ENCODE measurements at places on chromosomes 1 and 21. TPM values are rescaled to one million over a fixed set of nuclear protein-coding genes. Genes with fewer than 3 reads are reported as not detected.

DNA sequence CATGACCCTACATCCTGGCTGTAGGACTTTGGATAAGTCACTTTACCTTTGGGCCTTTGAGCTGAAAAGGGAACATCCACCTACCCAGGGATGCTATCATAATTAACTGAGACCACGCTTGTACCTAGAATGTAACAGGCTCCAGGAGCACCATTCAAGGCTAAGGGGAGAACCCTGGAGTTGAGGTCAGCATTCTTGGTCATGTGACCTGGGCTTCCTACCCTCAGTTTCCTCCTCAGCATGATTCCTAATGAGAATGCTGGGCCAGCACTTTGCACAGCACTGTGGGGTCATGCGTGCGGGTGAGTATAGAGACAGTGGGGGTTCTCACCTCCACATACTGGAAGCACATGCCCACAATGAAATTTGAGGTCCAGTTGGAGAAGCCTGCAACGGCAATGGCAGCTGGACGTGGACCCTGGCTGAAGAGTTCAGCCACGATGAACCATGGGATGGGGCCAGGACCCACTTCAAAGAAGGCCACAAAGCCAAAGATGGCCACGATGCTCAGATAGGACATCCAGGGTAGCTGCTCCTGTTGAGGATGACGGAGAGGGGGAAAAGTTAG is 31.3 kb downstream of the SLC2A1 start:
- H3K27ac ChIP-seq = no peak overlapping the region
- H3K4me3 ChIP-seq = no peak overlapping the region
- H3K4me1 ChIP-seq = no peaks in the 10 kb centered on the region
- no peak for DNase-seq

DNA sequence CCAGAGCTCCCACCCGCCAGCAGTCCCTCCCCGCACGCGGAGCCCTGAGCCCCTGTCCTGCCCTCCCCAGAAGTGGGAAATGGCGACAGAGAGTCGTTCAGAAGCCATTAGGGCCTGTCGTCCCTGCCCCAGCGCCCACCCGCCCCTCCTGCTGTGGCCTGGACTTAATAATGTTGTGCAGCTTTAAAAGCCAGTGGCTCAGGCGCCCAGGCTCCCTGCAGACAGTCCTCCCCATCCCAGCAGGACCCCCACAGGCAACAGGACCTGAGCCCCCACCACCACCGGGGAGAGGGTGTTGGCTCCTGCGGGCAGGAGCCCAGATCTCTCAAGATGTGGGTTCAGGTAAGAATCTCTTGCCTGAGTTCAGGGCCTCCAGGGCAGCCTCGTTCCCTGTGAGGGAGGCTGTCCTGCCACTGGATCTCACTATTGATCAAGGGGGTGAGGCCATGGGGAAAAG is 125.3 kb upstream of the RUNX3 start:
- H3K36me3 ChIP-seq = no peaks in the 10 kb centered on the region
- no peak for DNase-seq
- no peak overlapping the region for H3K4me3 ChIP-seq

The RBP7 gene
- total RNA-seq = 7.6 TPM

DNA sequence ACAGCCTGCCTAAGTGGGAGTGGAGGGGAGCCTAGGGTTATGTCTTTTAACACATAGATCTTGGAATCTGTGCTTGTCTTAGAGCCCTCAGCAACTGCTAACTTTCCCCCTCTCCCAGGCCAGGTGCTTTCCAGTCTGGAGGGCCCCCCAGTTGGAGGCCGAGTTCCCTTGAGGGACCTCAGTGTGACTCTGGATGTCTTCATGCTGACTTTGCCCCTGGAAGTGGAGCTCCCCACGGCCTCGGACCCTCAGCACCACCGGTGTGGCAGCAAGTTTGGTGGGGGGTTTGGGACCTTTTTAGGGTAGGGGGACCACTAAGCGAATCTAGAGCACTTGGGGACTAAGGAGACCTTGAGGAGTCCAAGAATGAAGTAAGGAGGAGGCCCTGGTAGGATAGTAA is 22.9 kb downstream of the HYI start:
- H3K4me3 ChIP-seq = no peak overlapping the region
- no peak overlapping the region for H3K27ac ChIP-seq

- no peaks in the 10 kb centered on the region for H3K36me3 ChIP-seq
- no peaks in the 10 kb centered on the region for H3K27me3 ChIP-seq
- H3K4me1 ChIP-seq = no peaks in the 10 kb centered on the region
- no peak overlapping the region for H3K27ac ChIP-seq
- no peak overlapping the region for H3K4me3 ChIP-seq
- DNase-seq = peak; percentile 88
Observed at GRCh38 chr1:8004803-8005573, 21.1 kb downstream of the ERRFI1 start.

The GCLM gene
- total RNA-seq = 11.7 TPM

- H3K4me3 ChIP-seq = no peak overlapping the region
- DNase-seq = no peak
- no peak overlapping the region for H3K27ac ChIP-seq
- H3K36me3 ChIP-seq = no peaks in the 10 kb centered on the region
- H3K4me1 ChIP-seq = peaks cover 3% of the 10 kb centered on the region
Observed at GRCh38 chr1:32867671-32868070, 3.0 kb downstream of the FNDC5 start.

The LCE1A gene
- total RNA-seq = not detected

DNA sequence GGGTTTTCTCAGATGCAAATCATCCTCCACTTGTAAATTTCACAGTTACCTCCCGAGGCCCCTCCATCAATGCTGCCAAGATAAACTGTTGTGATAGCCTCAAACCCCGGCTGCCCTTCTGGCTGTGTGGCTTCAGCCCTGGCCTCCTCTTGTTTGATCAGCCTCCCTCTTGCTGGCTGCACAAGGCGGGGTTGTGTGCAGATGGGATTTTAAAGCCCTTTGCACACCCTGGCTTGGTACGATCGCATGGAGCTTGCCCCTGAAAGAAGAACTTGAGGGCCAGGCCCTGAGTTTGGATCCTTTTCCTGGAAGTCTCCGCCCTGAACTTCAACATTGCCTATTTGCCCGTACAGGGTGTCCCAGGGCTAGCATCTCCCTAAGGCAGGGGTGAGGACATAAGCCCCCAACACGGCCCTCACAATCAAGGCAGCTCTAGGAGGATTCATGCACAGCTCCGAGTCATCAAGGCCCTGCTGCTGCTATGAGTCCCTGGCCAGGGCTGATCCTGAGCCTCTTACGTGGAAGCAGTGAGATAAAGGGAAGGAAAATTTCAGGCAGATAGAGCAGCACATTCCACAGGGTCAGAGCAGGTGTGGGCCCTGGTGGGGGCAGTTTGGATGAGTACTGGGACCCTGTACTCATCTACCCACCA is 181.2 kb upstream of the VAMP3 start:
- H3K4me3 ChIP-seq = no peak overlapping the region
- no peaks in the 10 kb centered on the region for H3K27me3 ChIP-seq
- peak; percentile 47 for DNase-seq
- H3K4me1 ChIP-seq = no peaks in the 10 kb centered on the region
- H3K36me3 ChIP-seq = no peaks in the 10 kb centered on the region

DNA sequence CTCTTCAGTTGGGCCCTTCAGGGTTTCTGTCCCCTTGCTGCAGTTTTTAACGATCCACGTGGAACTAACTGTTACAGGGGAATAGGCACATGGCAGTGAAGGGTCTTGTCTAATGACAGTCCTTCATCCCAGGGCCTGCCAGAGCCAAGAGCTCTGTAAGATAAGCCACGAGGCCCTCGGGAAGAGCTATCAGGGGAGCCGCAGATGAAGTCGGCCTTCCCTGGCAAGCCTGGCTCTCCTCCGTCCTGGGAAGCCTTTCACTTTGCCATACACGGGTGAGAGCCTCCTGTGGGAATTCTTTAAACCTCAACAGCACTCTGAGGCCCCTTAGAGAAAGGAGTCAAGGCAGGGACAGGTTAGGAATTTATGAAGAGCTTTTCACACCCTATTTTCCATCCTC is 29.0 kb downstream of the ACP6 start:
- no peaks in the 10 kb centered on the region for H3K27me3 ChIP-seq
- H3K4me3 ChIP-seq = no peak overlapping the region
- no peak for DNase-seq
- no peaks in the 10 kb centered on the region for H3K4me1 ChIP-seq

- no peak for DNase-seq
- H3K36me3 ChIP-seq = no peaks in the 10 kb centered on the region
- H3K27me3 ChIP-seq = no peaks in the 10 kb centered on the region
- no peak overlapping the region for H3K27ac ChIP-seq
Observed at GRCh38 chr1:202982715-202983430, 15.8 kb upstream of the CYB5R1 start.

- DNase-seq = no peak
- H3K4me3 ChIP-seq = no peak overlapping the region
- no peaks in the 10 kb centered on the region for H3K36me3 ChIP-seq
- no peak overlapping the region for H3K27ac ChIP-seq
- H3K4me1 ChIP-seq = no peaks in the 10 kb centered on the region
- H3K27me3 ChIP-seq = no peaks in the 10 kb centered on the region
Observed at GRCh38 chr1:169186106-169186505, 79.6 kb downstream of the ATP1B1 start.

DNA sequence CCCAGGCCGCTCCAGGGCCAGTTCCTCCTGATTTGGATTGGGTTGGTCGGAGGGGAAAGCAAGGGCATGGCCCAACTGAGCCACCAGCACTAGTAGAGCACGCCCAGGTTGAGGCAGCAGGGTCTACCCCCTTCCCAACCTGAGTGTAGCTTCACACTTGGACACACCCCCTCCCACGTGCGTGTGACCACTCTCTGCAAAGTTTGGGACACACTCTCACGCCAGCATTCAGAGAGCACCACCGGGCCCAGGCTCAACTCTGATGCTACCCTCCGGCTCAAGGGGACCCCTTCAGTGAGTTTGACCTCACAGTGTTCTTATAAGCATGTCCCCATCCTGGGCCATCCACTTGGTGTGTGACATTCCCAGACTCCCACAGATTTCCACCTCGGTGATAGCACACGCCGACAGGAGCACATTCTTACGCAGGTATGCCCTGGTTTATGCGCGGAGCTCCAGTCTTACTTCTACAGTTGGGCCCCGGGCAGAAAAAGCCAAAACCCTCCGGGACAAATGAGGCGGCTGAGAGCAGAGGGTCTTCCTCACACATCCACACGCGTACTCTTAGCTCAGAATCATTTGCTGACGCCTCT is 3.0 kb upstream of the DMRTA2 start:
- DNase-seq = no peak
- no peak overlapping the region for H3K27ac ChIP-seq
- H3K4me3 ChIP-seq = no peak overlapping the region

The EDN2 gene
- total RNA-seq = 0.36 TPM

Data from aorta (tissue), 5 donors.